ENCODE measurements at places on chromosomes 5 and 9.

DNA sequence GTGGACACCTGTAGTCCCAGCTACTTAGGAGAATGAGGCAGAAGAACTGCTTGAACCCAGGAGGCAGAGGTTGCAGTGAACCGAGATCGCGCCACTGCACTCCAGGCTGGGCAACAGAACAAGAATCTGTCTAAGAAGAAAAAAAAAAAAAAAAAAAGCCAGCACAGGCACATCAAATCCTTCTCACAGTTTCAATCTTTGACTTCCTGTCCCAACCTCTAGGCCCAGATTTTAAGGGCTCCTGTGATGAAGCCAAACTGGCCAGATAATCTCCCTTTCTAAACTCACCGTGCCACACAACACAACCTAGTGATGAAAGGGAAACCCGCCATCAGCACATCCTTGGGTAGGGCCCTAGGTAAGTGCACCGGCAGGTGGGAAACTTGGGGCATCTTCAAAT lies 58.1 kb downstream of the ROR2 start:
- no peak for DNase-seq

GRCh38 chr9:459491-460444 lies 245.1 kb downstream of the DOCK8 start:
- DNase-seq, result no peak

DNA sequence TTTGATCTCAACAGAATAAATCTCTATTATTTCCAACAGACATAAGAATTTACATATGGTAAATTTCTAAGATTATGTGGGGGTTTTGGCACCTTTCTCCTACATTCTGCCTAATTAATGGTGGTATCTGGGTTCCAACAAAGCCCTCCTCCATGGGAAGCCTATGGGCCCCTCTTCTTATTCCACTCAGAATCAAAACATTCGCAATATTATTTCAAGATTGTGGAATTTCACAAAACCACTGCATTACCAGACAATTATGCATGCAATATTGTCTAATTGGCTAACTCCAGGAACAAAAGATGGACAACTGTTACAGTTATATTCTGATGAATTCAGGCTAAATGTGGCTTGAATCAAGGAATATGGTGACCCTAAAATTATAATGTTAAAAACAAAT lies 434.0 kb downstream of the NFIB start:
- DNase-seq, result no peak

GRCh38 chr5:8765886-8766285 lies 780.0 kb downstream of the SEMA5A start:
- DNase-seq, result no peak

GRCh38 chr5:38809388-38810359 lies 36.1 kb upstream of the OSMR start:
- DNase-seq, result peak; percentile 71

DNA sequence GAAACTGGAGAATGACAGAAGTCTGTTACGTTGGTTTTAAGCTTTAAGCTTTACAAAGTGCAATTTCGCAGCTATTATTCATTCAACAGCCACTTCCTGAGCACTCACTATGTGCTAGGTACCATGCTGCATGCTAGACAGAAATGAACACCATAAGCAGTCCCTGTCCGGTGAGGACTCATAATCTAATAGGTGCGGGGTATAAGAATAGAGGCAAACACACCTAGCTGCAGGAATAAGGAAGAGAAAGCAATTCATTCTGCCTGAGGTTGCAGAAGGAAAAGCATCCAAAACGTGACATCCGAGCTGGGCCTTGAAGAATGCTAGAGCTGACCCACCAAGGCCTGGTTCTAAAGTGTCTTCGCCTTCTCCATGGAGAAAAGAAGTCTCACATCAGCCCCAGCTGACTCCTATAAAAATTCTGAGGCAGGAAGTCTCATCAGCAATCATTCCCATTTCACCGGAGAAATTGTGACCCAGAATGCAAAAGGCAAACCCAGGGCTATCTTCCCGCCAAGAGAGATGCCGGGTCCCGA lies 542 bp downstream of the FKBP15 start:
- DNase-seq, result no peak

GRCh38 chr5:129991780-129992179 lies 87.5 kb downstream of the CHSY3 start:
- no peak for DNase-seq

GRCh38 chr9:19885608-19886007 lies 96.8 kb upstream of the SLC24A2 start:
- no peak for DNase-seq

GRCh38 chr5:6466975-6467567 lies 18.4 kb downstream of the UBE2QL1 start:
- no peak for DNase-seq

- DNase-seq, result no peak
Observed at GRCh38 chr9:78472111-78472510, 175.2 kb downstream of the PSAT1 start.

- DNase-seq, result no peak
Observed at GRCh38 chr9:6946583-6947166, 188.9 kb downstream of the KDM4C start.

GRCh38 chr5:63483338-63483737 lies 478.9 kb downstream of the HTR1A start:
- no peak for DNase-seq

DNA sequence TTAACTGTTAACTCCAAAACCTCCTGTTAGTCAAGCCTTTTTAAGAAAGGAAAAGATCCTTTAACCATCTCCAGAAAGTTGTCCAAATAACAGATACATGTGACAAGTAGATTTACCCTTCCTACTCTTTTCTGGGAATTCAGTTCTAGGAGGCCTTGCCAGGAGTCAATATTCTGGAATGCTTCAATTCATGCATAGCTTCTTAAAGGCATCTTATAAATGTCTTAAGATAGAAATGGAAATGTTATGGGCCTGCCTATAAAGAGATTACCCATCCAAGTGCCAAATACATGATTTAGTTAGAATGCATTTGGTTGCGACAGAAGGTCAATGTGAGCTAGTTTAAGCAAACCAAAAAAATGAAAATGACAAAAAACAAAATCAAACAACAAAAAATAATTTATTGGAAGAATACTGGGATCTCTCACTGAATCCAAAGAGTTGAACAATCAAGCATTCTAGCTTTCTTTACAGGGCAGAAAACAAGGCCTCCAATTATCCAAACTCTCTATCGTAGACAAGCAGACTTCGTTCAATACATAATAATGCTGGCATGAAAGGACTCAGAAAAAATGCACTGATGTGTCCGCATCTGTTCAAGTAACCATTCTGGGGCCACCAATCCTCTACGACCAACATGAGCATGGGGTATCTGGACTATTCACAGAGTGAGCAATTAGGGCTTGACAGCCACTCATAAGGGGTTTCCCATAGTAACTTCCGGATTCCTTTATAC lies 188.6 kb downstream of the CTNND2 start:
- no peak for DNase-seq

DNA sequence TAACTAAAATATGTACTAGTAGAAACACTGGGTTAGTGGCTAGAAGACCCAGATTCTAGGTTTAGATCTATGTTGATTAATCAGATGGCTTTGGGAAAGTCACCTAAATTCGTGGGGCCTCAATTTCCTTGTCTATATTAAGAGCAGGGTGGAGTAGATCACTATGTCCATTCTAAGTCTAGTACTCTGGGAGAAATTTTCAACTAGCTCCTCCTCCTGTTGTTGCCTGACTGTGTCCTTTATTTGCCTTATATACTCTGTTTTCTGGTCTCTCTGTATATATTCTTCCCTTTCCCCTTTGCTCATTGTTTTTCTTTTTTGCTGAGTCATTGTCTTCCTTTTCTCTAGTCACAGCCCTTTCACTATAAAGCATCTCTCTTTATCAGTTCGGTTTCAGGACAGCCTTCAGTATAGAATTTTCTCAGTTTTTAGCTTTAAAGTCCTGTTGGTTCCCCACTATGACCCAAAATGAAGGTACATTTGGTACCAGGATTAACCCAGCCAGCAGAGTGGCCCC lies 44.5 kb upstream of the CDH6 start:
- no peak for DNase-seq

- DNase-seq, result no peak
Observed at GRCh38 chr5:140240987-140241706, 61.8 kb downstream of the PFDN1 start.

DNA sequence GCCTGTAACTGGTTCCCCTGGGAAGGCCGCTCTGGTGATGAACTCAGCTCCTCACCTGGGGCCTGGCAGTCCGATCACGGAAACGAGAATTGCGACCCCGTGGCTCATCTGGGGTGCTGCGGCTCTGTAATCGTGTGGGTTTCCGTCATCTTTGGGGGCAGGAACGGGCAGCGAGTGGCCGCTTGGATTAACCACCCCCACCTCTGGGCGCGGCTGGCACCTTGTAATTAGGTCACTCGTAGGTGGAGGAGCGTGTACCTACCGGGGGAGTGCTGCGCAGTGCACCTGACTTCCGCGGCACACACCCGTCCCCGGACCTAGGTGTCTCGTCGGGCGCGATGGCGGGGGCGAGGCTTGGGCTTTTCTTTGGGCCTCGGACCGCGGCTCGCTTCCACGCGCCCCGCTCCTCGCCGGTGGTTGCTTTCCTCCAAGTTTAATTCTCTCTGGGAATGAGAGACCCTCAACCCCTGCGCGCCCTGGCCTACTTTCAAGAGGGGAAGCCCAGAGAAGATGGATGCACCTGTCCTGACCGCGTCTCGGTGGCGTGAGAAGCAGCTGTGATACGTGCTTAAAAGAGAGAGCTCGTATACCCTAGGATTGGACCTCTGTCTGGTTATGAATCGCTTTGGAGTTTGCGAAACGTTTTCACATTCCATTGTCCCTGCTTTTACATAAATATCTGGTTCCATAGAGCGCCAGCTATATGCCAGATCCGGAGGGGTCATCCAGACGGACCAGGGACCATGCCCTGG lies 744 bp upstream of the PPP2CA start:
- peak; percentile 69 for DNase-seq

GRCh38 chr9:20309124-20309523 lies 313.2 kb downstream of the MLLT3 start:
- DNase-seq, result no peak

DNA sequence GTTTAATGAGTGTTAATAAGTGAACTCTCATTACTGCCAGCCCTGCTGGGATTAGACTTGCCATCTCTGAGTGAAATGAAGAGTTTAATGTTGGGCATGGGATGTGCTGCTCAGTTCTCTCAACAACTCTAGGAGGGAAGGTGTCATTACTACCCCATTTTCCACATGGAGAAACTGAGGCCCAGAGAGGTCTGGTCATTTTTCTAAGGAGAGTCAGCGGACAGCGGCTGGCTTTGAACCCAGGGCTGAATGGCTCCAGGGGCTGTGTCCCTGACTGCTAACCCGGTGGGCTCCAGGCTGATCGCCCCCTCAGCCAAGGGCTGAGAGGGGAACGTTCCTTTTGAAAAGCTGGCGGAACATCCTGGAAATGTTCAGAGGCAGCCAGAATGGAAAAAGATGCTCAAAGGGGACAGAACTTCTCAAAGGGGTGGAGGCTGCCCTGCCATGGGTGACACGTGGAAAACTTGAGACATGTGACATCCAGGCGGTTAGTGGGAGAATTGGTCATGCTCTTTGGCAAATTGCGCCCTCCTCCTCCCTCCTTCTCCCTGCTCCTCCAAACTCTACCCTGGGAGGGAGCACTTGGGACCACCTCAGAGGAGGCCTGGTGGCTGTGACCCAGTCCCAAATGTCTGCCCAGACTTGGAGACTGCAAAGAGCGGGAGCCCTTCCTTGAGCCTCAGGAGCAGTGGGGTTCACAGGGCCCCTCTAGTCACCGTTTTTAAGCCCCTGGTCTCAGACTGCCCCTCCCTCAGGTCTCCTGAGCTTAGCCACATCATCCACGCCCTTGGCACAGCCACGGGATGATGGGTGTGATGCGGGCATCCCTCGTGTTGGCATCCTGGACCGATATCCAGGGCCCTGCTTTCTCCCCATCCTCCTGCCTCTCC lies 28.7 kb downstream of the DNM1 start:
- no peak for DNase-seq

GRCh38 chr9:89095761-89096528 lies 82.7 kb downstream of the SHC3 start:
- no peak for DNase-seq

DNA sequence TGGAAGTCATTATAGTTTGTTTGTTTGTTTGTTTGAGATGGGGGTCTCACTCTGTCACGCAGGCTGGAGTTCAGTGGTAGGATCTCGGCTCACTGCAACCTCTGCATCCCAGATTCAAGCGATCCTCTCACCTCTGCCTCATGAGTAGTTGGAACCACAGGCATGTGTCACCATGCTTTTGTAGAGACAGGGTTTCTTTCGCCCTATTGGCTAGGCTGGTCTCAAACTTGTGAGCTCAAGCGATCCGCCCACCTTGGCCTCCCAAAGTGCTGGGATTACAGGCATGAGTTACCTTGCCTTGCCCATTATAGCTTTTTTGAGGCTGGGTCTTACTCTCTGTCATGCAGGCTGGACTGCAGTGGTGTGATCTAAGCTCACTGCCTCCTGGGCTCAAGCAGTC lies 28.8 kb downstream of the NSD1 start:
- no peak for DNase-seq

DNA sequence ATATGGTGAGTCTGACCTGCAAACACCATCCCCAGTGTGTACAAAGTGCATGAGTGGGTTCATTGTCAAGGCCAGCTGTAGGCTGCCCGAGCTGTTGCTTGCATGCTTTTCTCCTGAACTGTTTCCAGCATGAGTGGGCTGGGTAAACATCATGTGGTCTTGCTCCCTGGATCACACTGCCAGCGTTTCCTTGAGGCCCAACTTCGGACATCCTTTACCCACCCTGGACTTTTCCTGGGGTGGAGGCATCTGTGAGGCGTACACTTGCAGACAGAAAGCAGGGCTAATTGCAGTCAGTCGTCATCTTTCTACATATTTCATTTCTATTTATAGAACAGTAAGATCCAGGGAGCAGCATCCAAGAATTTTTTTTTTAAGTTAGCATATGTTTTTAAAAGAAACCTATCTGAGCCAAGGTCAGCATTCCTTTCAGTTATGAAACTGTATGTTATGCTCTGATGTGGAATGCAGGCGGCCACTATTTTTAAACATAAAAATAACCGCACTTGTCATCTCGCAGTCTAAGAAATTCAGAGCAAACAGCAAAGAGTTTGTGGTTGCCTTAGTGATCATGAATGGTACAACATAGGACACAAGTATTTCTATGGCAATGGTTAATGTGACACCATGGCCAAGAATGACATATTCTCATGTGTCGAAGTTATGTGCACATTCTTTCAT lies 106.5 kb upstream of the DMRT1 start:
- DNase-seq, result no peak

GRCh38 chr5:67935908-67936566 lies 279.5 kb upstream of the PIK3R1 start:
- DNase-seq, result no peak

DNA sequence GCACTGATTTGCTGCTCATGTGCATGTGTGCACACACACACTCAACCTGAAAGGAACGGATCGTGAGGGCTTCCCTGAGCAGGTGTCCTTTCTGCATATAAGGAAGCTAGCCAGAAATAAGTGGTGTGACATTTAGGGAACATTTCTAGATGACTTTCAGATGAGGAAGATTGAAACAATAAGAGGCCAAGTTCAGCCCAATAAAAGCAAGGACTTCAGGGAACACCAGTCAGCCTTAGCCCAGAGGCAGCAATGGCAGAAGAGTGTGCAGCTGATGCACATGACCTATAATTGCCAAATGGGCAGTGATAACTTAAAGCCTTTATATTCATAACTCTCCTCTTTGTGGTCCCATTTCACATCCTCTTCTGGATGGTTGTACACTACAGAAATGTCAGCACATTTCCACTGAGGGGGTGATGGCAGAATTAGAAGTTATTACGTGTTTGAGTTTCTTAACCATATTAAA lies 255.5 kb downstream of the TRIM32 start:
- no peak for DNase-seq
